NCI-H510A (cell line): ENCODE measurements at places on chromosomes 3 and 15.

DNA sequence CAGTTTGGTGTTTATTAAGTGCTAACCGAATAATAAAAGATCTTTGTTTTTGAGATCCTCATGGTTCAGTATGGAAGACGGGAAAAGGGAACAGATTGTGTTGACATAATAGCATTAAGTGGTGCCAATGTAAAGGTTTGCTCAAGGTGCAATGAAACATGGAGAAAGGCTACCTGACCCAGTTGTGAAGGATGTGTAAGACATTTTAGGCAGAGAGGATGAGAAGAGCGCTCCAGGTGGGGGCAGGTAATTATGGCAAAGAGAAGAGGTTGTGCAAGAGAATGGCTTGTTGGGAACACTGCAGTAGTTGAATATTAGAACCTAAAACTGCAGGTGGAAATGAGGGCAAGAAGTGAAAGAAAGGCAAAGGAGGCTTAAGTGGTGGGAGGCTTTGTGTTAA, 140.8 kb downstream of the DIPK2A start:
- DNase-seq = no peak

DNA sequence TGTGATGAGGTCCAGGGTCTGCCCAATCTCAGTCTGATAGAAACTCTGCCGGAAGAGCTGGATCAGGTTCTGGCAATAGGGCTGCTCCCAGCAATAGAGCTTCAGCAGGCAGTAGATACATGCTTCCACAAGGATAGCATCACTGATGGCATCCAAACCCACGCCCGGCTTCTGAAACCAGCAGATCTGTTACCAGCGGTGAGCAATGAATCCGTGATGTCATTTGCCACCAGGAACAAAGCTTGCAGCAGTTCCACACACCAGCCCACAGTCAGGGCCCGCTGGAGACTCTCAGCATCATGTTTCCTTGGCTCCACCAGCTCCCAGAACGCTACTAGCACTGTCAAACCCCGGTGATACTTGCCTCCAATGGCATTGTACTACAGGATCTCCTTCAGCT, 19.3 kb upstream of the TTBK2 start:
- no peak for DNase-seq

GRCh38 chr15:96732704-96733103, 402.2 kb downstream of the NR2F2 start:
- DNase-seq = no peak

GRCh38 chr3:134901461-134901860, 106.4 kb downstream of the EPHB1 start:
- no peak for DNase-seq

GRCh38 chr3:113270068-113270467, 58.7 kb downstream of the BOC start:
- DNase-seq = no peak

- no peak for DNase-seq
Measured at GRCh38 chr3:52779011-52779836, 1.8 kb downstream of the ITIH1 start.

DNA sequence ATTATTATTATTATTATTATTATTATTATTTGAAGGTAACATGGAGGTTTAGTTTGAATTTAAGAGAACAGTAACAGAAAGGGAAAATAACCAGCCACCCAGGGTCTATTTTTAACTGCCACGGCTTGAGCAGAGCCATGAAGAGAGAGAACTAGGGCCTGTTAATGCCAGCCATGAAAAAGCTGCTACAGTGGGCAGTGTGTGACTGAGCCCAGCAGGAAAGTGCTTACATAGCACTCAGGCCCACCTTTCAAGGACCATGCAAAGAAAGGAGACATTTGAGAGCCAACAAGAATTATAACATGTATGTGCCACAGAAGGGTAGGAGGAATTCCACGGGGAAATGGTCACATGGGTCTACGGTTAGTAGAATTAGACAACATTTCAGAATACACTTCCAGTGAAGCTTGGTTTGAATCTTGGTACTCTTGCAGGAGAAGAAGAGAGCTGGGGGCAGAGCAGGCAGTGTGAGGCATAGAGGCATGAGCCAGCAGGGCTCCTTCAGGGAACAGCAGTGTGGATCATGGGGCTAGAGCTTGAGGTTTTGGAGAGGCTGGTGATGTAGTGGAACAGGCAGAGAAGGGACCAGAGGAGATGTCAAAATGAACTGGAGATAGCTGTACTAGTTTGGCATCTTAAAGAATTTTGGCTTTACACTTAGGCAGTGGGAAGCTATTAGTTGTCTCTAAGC, 140.7 kb downstream of the CMSS1 start:
- no peak for DNase-seq

GRCh38 chr3:19199131-19199530, 50.8 kb downstream of the KCNH8 start:
- DNase-seq = no peak

GRCh38 chr15:33292717-33293307, 18.0 kb upstream of the RYR3 start:
- peak; percentile 22 for DNase-seq

- DNase-seq = no peak
Measured at GRCh38 chr3:122063908-122064307, 8.7 kb downstream of the CD86 start.

- DNase-seq = no peak
Measured at GRCh38 chr15:43922021-43922420, 95.2 kb downstream of the WDR76 start.

DNA sequence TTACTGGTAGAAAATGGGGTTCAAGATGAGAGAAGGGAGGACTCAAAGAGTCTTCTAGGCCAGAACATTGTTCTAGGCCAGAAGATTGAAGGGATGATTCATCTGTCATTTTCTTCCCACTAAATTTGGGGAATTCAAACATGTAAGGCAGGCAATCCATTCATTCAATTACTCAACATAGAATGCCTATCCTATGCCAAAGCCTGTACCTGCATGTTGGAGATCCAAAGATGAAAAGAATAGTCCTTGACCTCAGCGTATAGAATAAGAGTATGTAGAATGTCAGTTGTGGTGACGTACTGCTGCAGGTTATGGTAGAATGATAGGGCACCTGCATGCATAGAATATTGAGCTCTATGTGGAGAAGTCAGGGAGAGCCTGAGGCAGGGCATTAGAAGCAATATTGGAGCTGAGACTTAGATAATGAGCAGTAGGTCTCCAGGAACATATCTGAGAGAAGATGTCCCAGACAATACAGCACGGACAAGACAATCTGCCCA, 49.7 kb downstream of the STAC start:
- no peak for DNase-seq

GRCh38 chr15:31275331-31276262, 51.0 kb upstream of the KLF13 start:
- no peak for DNase-seq

DNA sequence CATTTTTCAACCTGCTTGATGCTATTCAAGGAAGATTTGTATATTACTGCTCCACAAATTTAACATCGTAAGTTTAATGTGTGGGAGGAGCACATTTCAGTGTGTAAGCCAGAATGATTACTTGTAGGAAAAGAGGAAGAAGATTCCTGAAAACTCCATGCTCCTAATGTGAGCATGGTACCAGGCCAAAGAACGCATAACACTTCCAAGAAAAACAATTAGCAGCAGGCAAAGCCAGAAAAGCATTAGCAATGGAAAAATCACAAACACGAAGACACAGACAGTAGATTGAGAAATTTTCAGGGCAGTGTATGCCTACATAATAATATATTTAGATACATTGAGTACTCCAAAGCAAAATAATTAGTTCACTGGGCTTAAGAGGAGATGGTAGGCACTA, 96.6 kb upstream of the CBLB start:
- no peak for DNase-seq

DNA sequence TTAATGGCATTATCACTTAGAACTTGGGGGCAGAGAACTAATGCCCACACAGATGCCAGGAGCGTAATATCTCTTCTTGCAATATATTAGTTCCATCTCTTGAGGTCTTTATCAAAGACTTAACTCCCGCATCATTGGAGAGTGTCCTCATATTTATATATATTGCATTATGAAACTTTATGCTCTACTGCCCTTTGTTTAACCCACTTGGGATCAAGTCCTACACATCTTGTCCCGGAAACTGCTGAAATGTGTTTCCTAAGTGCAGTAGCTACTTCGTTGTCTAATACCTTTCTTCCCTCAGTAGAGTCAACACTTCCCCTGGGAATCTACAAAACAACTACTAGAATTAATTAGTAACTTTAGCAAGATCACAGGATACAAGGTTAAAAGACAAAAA, 1029.2 kb downstream of the OTOL1 start:
- DNase-seq = no peak

GRCh38 chr15:42711746-42712145, 25.2 kb downstream of the CDAN1 start:
- no peak for DNase-seq

- DNase-seq = no peak
Measured at GRCh38 chr15:85398822-85399221, 18.4 kb downstream of the AKAP13 start.

DNA sequence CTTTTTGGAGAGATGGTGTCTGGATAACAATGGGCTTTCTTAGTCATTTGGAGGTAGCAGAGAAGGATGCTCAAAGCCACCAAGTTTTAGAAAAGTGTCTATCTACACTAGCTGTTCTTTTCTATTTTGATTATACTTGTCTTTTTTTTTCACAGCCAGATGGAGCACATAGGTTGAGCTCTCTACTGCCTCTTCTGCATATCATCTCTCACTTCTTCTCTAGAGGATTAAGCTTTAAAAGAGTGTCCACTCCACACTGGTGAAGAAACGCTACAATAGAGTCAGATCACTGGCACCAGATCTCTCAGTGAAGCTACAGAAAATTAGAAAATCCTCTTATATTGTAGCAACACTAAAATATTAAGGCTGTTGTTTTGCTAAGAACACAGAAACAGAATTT, 145.3 kb upstream of the MBNL1 start:
- no peak for DNase-seq
